ENCODE measurements at places on chromosomes 4 and X.

DNA sequence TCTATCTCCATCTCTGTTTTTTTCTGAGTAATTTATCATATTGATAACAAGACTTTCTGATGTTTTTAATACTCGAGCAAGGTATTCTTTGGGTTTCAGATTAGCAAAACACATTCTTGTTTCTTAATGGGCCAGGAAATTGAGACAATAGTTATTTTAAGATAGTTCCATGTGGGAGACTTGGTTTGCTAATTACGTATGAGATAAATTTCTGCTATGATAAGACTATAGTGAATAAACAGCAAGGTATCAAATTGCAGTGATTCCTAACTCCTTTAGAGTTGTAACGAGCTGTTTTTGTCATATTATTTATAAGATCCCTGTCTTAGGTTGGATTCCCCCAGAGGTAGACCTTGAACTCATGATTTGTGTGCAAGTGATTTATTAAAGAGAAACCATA is 38.3 kb downstream of the SYTL5 start:
- no peak for DNase-seq

DNA sequence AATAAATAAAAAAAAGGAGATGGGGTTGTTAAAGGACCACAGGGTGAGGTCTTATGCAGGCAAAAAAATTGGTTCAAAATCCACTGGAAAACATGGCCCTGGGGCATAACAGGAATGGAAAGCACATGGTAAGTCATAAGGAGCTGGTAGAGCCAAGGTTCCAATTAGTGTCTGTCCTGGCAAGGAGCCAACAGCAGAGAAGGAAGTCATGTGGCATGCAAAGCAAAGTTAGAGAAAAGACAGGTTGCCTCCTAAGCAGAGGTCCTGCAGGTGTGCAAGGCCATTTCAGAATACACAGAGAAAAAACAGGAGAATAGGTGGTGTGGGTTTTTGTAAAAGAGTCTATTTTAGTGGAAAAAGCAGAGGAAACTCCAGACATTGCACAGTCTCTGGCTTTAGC is 1881.7 kb downstream of the ARAP2 start:
- no peak for DNase-seq

GRCh38 chr4:111556141-111556781 is 589.0 kb upstream of the FAM241A start:
- no peak for DNase-seq

- DNase-seq, result no peak
Measured at GRCh38 chr4:150814873-150815272, 200.2 kb downstream of the LRBA start.

- peak; percentile 21 for DNase-seq
Measured at GRCh38 chrX:155262970-155263754, 1.1 kb downstream of the RAB39B start.

DNA sequence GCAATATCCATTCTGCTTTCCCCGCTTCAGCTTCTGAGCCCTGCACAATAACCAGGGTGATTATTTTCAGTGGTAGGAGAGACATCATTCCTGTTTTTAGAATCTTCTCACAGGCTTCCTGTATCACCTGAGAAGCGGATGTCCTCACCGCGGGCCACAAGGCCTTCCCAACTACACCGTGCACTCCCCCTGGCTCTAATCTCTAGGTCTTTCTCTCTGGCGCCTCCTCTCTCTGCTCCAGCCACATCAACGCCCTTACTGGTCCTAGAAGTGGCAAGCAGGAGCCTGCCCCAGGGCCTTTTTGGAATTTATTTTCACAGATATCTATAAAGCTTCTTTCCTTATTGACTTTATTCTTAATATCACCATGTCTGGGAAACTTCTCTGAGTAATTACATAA is 675.2 kb upstream of the FRG1 start:
- DNase-seq, result no peak

DNA sequence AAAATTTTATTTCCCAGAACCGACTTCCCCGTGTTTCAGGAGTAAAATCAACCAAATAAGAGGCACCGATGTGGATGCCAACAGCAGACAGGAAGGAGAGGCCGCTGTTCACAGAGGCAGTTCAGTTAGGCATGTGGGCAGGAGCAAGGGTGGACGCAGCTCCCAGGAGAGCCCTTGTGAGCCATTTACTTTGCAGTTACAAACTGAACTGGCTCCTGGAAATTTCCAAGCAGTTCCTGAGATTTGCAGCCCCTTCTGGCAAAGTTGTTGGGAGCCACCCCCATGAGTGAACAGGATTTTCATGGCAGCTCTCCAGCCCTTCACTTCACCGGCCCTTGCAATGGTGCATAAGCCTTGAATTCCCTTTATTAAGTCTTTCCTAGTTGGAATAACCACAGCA is 189.1 kb downstream of the AFAP1 start:
- DNase-seq, result peak; percentile 27

- DNase-seq, result no peak
Measured at GRCh38 chr4:165875446-165875845, 2.4 kb downstream of the TLL1 start.

GRCh38 chr4:94486372-94486801 is 34.6 kb downstream of the PDLIM5 start:
- DNase-seq, result no peak

DNA sequence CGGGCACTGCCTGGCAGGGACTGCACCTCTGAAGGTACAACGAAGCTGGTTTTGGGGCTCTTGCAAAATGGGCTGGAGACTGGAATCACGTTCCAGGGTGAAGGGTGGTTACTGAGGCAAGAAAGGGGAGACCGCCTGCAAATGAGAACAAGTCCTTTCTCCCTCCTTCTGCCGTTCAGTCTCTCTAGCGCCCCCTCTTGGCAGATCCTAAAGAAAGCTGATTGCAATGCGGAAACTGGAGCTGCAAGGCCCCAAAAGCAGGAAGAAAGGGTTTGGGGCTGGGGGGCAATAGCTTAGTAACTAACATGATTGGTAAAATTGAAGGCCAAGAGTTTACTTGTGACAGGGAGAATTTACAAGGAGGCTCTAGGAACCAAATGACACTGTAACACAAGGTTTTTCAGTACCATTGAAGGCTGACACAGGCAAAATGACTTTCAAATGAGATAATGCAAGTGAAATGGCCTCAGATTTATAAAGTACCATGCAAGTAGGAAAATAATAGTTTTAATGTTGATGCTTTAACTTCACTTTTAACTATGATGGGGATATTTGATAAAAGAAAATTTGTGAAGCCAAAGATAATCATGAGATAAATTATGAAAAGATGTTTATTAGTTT is 222.7 kb upstream of the HAND2 start:
- no peak for DNase-seq

DNA sequence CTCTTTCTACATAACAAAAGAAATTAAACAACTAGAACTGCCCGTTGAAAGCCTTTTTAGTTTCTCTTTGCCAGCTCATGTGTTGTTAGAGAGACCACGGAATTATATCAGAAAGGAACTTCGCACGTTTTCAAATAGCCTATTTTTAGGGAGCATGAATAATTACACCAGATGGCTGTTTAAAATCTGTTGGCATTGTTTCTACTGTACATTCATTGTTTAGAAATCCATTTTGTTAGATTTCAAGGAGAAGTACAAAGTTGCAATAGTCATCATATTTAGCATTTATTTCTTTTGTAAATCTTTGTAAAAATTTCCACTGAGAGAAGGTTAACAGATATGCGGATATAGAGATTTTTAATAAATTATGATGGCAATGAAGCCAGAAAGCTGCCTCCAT is 403.0 kb upstream of the HS3ST1 start:
- no peak for DNase-seq

DNA sequence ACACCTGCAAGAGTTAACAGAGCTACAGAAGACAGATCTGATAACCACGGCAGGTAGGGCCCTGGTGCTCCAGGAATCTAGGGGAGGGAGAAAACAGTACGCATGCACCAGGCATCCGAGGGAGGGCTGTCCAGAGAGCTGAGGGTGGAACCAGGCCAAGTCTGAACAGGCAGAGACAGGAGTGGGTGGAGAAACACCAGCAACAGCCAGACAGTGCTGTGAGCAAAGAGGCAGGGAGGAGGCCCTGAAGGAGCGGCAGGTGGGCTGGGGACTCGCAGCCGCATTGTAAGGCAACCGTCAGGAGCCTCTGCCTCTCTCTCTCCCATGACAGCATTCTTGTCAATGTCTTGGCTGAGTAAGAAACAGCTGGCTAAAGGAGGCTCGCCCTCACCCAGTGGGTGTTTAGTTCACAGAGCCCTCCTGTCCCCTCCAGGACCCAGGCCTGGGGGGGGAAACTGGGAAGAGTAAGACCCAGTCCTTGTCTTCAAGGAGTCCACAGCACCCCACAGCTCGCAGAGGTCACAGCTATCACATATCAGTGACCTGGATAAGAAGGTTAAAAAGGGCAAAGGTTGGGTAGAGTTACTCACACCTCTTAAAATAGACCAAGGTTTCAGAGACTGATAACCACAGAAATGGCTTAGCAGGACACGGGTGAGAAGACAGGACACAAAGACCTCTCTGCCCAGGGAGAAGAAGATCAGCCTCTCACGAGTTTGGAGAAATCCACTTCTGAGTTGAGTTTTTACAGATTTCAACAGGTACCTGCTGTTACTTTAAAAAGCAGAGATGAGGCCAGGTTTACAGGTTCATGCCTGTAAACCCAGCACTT is 10.5 kb downstream of the ACSL1 start:
- peak; percentile 72 for DNase-seq

- DNase-seq, result no peak
Measured at GRCh38 chr4:74674750-74675149, 119.6 kb downstream of the BTC start.

DNA sequence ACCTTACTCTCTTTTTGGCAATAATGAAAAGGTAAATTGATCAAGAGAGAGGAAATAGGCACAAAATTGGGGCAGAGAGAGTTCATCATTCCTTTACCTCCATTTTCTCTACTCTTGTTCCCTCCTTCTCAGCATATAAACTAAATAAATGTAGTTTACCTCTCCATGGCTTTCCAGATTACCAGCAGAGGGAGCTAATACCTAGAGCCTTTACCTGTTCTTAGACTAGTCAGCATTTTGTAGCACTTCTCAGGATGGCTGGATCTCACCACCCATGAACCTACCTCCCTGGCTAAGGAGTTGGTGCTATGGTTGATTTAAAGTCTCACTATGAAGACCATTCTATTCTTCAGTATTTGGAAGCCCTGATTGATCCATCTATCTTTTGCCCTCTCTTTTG is 15.7 kb downstream of the OFD1 start:
- no peak for DNase-seq

GRCh38 chrX:133658293-133658911 is 243.1 kb upstream of the GPC4 start:
- no peak for DNase-seq

DNA sequence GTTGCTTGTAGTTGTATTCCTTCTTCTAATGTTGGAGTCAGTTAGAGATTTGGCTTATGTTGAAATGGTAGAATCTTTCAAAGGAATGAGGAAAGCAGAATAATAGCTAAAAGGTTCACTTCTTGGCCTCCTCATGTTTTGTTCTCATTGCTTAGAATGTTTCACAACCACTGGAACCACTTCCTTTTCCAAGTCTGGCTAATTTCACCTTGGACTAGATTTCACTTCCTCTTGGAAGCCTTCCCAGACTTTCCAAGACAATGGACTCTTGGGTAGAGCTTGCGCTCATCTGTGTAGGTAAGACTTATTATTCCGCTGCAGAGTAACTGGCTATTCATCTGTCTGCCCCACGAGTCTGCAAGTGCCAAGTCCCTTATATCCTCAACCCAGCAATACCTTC is 8.3 kb downstream of the SPATA18 start:
- no peak for DNase-seq

GRCh38 chrX:134948333-134949241 is 42.2 kb upstream of the SMIM10 start:
- DNase-seq, result no peak

GRCh38 chr4:141804836-141805235 is 168.5 kb downstream of the IL15 start:
- no peak for DNase-seq

DNA sequence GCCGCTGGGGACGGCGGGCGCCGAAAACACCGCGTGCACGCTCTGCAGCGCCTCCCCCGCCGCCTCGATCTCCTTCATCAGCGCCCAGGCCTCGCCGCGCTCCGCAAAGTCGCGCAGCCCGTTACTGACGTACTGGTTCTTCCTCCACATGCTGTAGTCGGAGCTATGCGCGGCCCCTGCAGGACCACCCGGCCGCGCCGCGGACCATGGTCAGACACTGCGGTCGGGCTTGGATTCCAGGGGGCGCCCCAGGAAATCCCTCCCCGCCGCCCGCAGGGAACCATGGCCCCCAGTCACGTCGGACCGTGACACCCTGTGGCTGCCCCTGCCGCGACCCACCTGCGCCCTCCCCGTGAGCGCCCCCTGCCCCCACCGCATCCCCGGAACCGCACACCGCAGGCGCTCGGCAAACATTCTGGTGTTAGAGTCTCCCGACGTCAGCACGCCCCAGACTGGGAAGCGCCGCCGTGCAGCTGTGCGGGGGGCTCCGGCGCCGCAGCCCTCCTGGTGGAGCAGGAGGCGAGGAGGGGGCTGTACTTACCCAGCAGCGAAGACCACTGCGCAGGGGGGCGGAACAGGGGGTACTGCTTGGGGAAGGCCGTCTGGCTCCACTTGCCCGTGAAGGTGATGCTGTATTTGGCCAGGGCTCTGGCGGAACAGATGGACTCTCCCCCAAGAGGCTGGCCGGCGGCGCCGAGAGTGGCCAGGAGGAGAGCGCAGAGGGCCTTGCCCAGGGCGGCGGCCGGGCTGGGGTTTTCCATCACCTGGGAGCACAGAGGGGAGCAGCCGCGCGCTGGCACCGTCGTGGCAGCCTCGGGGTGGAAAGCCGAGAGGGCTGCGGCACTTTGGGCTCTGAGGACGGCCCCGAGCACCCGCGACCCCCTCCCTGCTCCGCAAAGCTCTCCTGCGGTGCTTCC is 814 bp downstream of the SPON2 start:
- DNase-seq, result peak; percentile 75

GRCh38 chr4:6546681-6547447 is 28.1 kb upstream of the MAN2B2 start:
- peak; percentile 91 for DNase-seq

DNA sequence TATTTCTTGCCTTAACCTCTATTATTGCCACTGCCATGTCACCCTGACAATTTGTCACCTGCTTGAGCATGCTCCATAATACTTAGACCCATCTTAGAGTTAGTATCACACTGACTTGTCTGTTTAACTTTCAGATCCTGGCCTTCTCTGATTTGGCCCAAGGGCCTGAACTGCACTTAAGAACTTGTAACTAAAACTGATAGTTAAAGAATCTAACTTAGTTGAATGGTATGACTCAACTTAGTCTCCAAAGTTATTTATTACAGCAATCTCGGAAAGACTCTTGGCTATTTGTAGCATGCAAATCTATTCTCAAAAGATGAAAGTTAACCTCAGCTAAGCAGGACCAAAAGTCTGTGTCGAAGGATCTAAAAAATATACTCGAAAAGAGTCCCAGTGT is 72.3 kb downstream of the IGSF1 start:
- no peak for DNase-seq

DNA sequence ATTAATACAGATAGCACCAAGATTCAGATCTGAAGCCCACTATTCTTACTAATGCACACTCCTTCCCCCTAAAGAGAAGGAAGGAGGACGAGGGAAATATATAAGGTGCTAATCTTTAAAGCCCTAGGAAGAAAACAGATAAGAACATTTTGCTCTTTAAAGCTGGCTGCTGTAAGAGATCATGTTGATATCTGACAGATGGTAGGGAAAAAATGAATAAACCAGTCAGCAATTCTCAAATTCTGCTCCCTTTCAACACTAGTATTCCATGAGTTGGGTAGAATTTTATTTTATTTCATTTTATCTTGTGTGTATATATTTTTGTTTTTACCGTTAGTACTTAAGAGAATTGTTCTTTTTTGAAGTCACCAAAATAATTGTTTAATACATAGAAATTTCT is 19.2 kb downstream of the OTC start:
- no peak for DNase-seq

- DNase-seq, result no peak
Measured at GRCh38 chr4:56743550-56743949, 62.5 kb upstream of the HOPX start.

- no peak for DNase-seq
Measured at GRCh38 chrX:41332005-41332404, 2.0 kb upstream of the DDX3X start.

Measured in eye (tissue), 1 donor.